ENCODE measurements at places on chromosomes 5 and 9.

- DNase-seq: no peak
These were observed 334.0 kb downstream of the ASTN2 start for GRCh38 chr9:117080765-117081390.

DNA sequence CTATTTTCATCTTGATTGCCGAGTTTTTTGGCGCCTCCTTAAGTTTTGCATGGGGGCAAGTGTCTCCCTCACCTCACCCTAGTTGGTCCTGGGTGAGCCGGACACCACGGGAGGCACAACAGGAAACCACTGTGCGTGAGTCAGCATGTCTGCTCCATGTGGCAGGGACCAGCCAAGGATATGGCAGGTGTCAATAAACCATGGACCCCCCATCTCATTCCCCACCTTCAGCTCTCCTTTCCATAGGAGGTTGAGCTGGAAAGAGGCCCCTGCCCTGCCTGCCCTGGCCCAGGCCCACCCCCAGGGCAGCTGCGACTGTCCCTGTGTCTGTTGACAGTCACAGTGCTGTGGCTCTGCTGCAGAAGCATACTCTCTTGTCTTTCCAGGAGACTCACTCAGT, 3.1 kb downstream of the SPACA9 start:
- no peak for DNase-seq

DNA sequence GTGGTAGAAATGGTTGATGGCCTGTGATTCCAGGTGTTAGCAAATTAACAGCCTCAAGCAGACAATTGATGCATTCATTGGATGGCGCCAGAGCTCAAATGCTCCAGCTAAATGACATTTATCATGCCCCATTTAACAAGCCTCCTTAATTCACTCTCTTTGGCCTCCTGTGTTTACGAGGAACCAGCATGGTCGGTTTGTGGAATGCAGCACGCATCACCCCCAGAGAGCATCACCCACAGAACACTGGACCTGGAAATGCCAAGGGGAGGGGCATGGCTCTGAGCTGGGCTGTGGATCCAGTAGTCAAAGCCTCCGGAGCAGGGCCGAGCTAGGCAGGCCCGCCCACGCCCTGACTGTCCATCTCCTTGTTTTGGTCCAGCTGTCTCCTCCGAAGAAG, 434.0 kb downstream of the GADD45G start:
- DNase-seq: no peak

DNA sequence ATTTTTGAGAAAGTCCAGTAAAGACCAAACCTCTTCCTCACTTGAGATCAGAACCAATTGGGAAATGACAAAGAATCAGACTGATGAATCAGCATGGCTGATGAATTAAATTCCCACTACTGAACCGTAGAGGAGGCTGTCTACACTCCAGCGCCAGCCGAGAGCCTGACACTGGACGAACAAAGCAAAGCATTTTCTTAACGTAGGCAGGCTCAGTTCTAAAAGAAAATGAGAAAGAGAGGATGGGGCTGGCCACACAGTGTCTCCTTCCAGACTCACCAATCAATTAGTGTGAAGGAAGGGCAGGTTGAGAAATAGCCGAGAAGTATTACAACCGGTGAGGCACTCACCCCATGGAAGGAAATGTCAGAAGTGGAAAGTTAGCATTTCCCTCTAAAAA, 49.4 kb downstream of the ITGA1 start:
- no peak for DNase-seq

- DNase-seq: no peak
These were observed 75.2 kb downstream of the CDH6 start for GRCh38 chr5:31268686-31269085.

DNA sequence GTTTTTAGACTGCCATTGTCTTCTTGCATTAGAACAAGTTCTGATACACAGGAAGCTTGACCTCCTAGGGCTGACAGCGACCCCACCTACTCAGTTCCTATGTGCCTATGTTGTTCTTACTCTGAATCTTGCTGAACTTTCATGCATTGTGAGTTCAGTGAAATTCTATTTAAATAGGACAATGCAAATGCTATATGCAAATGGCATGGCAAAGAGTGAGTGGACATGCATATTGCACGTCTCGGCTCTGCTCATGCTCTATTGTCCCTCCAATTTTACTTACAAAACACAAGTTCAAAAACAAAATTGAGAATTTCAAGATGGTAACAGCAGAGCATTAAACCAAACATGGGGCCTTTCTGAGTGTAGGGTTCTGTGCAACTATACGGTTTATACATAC, 5.3 kb upstream of the DCP2 start:
- no peak for DNase-seq

- DNase-seq: no peak
These were observed 119.5 kb upstream of the TNC start for GRCh38 chr9:115237385-115237998.
